ENCODE measurements at places on chromosomes 7 and 10.

GRCh38 chr7:129332254-129333035, 101.8 kb upstream of the STRIP2 start:
- DNase-seq = no peak

DNA sequence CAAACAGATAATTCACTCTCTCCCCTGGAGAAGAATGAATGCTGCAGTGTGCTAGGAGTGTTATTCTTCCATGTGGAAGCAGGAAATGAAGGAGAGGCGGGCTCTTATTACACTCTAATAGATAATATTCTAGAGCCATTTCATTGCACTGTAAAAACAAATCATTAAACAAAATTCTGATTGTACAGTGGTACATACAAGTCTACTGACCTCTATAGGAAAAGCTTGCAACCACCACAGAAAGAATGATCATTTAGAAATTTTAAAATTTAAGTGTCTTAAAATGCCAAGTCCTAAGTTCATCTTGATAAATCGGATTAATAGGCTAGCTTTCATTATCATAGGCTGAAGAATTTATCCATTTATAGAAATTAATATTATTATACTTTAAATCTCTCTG, 960.3 kb upstream of the LRRN3 start:
- DNase-seq = no peak

DNA sequence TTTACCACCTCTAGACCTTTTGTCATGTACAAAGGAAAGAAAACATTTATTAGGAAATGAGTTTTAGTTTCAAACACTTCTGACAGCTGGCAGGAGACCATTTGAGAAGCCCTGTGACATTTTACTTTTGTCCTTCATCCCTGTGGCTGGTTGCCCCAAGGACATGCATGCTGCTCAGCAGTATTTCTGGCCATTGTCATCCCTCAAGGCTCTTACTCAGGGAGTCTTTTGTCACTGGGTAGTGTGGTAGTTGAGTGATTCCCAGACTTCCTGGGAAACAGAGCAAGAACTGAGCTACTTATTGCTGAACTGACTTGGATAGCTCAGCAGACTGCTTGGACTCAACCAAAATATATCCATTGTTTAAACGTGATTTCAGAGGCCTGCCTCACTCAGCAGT, 142.8 kb downstream of the LRRC4 start:
- DNase-seq = no peak

- DNase-seq = no peak
These were observed 247.8 kb downstream of the EBF3 start for GRCh38 chr10:129716211-129716681.

GRCh38 chr10:31773749-31774298, 154.8 kb downstream of the ARHGAP12 start:
- DNase-seq = no peak

DNA sequence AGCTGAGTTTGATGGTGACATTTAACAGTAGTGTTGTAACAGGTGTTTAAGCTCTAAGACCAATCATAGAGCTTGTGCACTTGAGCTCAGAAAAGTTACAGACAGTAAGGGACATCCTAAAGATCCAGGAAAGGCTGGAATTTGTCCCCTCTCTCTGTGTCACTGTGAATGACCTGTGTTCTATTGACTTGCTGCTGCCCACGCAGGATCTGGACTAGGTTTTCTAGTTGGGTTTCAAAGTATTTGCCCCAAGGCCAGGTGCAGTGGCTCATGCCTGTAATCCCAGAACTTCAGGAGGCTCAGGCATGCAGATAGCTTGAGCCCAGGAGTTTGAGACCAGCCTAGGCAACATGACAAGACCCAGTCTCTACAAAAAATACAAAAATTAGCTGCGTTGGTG, 17.1 kb downstream of the AOC1 start:
- DNase-seq = no peak

GRCh38 chr10:43360086-43360485, 11.3 kb upstream of the FXYD4 start:
- no peak for DNase-seq

- DNase-seq = no peak
These were observed 39.0 kb upstream of the SLIT1 start for GRCh38 chr10:97224483-97225435.

DNA sequence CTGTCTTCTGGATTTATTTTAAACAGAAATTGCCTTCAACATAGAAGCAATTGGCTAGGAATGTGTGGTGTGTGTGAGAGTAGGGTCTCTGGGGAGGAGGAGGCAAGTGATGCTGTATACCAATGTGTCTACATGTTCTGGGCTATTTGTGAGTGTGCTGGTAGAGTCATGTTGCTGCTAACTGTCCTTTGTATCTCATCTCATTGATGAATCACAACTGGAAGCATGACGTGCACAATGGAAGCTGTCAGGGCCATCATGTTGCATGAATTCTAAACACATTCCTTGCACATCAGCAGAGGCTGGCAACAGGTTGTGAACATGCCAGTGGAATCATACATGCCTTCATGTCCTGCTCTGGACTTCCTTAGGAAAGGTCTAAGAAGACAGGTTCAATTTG, 199.7 kb downstream of the BMPER start:
- DNase-seq = no peak

GRCh38 chr7:89133357-89133756, 337.8 kb upstream of the TEX47 start:
- DNase-seq = no peak

DNA sequence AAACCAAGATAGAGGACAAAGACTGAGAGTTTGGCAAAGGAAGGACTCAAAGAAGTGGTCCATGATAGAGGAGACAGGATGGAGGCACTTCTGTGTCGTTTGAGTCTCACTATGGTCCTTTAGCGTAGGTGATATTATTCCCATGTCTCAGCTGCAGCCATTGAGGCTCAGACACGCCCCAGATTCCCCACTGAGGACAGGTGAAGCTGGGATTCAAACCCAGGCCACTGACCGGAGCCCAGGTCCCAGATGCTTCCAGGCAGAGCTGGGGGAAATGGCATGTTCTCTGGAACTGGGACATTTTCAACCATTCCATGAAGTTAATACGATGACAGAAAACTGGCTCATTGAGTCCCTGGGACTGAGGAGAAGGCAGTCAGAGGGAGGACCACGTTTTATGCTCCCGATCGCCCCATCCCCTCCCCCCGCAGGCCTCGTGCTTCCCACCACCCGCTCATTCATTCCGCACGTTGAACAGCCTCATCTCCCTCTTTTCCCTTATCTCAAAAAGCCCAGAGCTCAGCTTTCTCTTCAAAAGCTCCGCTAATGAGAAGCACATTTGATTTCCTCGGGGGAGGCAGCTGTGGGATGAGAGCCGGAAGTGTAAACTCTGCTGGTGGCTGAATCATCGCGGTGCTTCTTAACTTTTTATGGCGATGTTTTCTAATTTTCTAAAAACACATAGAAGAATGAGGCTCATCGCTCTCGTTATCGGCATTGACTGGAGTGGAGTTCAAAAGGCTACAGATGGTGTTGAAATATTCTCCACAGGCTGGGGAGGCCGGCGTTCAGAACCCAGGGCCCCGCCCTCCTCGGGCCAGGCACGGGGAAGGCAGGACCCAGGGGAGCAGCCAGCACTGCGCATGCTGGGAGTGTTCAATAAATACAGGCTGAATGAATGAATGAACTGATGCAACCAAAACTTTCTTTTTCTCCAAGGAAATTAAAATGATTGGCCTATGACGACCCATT, 64.0 kb downstream of the OAT start:
- peak; percentile 81 for DNase-seq

- DNase-seq = no peak
These were observed 24.7 kb downstream of the ANTXRL start for GRCh38 chr10:46311501-46311951.

GRCh38 chr7:22569586-22570321, 69.8 kb upstream of the STEAP1B start:
- no peak for DNase-seq
